Nucleus accumbens (tissue), 56 donors: ENCODE measurements at places on chromosomes 13 and 19.

- DNase-seq, result no peak
Measured at GRCh38 chr13:113210833-113211232, 1.4 kb downstream of the CUL4A start.

- DNase-seq, result no peak
Measured at GRCh38 chr19:10936661-10937084, 8.1 kb downstream of the TIMM29 start.

GRCh38 chr13:94701313-94702180, 10.8 kb downstream of the SOX21 start:
- no peak for DNase-seq

DNA sequence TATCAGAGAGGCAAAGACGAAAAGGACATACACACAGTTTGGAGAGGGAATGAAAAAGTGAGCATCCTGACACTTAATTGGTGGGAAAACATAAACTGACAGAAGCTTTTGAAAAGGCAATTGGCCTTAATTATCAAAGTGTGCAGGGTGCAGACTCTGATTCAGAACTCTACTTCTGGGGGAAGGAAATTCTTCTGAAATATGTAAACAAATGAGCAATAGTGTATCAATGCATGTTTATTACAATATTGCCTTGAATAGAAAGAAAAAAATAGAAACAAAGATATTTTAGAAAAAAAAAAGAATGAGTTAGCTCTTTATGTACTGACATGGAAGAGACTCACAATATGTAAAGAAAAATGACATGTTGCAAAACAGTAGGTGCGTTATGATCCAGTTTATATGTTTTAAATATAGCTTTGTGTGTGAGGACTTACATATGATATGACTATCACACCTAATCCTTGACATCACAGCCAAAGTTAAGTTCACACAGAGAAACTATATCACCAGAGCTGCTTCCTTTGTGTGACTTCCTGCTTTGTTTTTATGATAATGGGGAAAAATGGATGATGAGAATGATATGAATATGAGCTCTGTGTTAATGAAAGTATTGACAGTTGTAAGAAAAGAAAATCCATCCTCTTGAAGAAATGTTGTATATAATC, 182.4 kb downstream of the KCTD12 start:
- DNase-seq, result no peak

DNA sequence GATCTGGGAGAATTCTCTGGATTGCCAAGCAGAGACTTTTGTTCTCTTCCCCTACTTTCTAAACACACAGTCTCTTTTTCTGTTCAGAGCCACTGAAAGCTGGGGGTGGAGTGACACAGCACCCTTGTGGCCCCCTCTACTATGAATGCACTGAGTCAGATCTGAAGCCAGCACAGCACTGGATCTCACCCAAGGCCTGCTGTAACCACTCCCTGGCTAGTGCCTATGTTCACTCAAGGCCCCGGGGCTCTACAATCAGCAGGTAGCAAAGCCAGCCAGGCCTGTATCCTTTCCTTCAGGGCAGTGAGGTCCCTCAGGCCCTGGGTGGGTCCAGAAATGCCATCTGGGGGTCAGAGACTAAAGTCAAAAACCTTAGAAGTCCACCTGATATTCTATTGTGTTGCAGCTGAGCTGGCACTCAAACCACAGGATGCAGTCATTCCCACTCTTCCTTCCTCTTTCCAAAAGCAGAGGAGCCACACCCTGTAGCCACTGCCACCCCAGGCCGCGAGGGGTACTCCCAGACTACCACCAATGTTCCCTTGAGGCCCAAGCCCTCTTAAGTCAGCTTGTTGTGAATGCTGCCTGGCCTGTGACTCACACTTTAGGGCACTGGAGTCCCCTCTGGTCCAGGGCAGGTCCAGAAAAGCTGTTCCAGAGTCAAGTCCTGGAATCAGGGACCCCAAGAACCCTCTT, 110.1 kb upstream of the RXFP2 start:
- DNase-seq, result no peak

GRCh38 chr13:89205856-89206520, 1534.8 kb downstream of the SLITRK5 start:
- DNase-seq, result no peak

GRCh38 chr19:49120325-49120683, 960 bp downstream of the PPFIA3 start:
- peak; percentile 12 for DNase-seq

GRCh38 chr13:98813993-98814392, 61.5 kb upstream of the SLC15A1 start:
- no peak for DNase-seq

DNA sequence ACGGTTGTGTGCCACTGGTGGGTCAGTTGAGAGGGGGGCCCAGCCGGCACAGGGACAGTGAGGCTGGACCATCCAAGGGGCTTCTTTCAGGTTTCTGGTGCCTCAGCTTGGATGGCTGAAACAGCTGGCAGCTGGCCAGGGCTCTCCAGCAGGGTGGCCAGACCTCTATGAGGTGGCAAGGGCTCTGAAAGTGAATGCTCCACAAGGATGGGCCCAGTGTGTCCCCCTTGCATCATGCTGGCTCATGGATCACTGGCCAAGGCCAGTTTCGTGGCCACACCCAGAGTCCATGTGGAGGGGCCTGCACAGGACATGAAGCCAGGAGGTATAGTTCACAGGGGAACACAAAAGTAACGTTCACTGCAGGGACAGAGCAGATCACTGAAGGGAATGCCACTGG, 49.6 kb downstream of the CDADC1 start:
- no peak for DNase-seq

DNA sequence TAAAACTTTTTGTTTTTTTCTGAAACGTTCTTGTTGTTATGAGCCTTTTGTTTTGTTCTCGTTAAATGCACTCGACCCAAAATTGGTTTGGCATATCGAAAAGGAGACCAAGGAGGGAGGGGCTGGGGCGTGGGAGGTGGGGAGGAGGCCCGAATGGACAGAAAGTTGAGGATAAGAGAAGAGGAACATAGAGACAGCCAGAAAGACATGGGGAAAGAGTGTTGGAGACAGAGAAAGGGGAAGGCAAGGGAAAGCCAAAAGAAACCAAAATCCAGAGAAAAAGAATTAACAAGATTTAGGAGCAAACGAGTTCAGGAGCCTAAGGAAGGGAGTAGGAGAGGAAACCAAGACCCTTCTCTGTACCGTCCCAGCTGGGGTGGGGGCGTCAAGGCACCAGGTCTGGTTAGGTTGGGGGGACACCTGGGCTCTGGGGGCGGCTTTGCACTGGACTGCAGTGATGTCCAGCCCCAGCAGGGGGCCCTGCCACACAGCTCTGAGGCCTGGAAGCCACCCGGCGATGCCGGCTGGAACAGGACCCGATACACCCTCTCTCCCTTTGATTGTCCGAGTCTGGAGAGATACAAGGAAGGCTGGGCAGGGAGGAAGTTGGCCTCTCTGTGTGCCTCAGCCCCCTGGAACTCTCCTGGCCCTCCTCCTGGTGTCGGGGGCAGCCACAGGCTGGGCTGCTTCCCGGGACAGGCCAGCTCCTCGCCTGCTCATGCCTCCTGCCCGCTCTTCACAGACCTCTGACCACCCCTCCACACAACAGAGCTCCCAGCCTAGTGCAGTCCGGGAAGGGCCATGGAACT, 11.6 kb upstream of the ASF1B start:
- DNase-seq, result peak; percentile 57

DNA sequence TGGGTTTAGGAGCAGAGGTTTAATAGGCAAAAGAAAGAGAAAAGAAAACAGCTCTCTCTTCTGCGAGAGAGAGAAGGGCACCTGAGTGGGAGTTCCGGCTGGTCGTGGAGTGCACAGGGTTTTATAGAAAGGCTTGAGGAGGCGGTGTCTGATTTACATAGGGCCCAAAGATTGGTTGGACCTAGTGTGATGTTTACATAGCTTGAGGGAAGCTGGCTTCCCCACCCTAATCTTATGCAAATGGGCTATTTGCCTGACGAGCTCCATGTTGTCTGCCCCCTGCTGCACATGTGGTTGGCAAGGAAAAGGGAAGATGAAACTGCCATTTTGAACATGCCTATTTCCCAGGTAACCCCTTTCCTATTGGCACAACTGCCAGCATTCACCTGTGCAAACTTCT, 21.5 kb upstream of the MEDAG start:
- DNase-seq, result no peak

DNA sequence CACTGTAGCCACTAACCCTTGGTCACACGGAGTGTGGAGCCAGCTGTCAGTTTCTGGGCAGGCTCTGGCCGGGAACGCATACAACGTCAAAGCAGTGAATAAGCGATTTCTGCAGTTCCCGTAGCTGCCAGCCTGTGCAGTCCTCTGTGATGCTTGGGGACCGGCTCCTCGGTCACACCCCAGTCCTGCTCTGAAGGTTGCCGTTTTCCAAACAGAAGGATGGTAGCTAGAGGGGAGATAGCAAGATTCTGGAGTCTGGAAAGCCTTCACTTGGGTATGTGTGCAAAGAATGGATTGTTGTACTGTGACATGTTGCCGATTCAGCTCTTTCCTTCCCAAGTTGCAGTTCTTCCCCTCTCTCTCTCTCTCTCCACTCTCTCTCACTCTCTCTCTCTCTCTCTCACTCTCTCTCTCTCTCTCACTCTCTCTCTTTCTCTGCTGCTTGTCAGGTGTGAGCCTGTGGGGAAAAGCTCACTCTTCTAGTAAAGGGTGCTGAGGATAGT, 38.7 kb upstream of the C1QTNF9 start:
- DNase-seq, result peak; percentile 74

DNA sequence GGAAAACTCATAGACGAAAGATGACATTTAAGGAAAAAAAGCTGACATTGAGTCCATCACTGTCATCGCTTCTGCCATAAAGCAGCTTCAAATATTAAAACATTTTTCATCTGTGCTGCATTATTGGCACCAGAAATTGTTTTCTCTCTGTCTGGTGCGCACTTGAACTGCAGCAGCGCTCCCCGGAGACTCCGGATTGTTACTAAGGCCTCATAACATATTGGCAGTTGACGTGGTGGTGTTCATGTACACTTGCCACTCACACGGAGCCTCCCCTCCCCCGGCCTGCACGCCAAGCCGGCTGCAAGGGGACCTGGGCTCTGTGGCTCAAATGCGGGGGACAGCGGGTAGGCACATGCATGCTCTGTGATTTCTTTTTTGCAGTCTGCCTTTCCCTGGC, 203.2 kb downstream of the TSHZ3 start:
- DNase-seq, result no peak

DNA sequence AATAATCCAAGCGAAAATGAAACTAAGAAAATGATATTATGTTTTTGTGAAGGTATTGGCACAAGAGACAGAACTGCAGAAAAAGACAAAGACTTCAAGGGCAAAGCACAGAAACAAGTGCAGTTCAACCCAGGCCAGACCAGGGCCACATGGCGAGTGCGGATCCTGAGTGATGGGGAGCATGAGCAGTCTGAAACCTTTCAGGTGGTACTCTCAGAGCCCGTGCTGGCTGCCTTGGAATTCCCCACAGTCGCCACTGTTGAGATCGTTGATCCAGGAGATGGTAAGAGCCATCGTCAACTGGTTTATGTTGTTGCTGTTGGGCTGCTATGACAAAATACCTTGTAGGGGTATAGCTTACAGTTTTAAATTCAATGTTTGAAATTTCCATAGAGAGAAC, 82.6 kb downstream of the FREM2 start:
- DNase-seq, result no peak

DNA sequence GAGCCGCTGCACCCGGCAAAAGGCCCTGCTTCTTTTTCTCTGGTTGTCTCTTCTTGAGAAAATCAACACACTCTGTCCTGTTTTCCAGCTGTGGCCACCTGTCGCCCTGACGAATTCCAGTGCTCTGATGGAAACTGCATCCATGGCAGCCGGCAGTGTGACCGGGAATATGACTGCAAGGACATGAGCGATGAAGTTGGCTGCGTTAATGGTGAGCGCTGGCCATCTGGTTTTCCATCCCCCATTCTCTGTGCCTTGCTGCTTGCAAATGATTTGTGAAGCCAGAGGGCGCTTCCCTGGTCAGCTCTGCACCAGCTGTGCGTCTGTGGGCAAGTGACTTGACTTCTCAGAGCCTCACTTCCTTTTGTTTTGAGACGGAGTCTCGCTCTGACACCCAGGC, 17.2 kb downstream of the LDLR start:
- DNase-seq, result no peak

DNA sequence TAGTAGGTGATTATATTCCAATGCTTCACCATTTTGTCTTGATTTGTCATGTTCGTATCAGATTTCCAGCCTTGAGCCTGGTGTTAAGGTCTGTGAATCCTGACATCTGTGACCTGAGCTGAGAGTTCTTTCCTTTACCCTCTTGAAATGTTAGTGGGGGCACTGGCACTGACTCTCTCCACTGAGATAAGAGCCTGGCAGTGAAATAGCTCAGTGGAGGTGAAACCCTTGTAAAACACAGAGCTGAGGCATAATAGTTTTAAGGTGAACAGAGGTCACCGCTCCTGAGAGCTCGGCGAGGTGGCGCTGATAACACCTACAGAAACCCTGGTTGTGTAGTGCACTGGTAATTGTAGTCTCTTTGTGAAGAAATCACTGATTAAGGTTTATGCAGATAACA, 748.2 kb downstream of the DIAPH3 start:
- no peak for DNase-seq

- no peak for DNase-seq
Measured at GRCh38 chr13:110581506-110582185, 20.1 kb upstream of the RAB20 start.

DNA sequence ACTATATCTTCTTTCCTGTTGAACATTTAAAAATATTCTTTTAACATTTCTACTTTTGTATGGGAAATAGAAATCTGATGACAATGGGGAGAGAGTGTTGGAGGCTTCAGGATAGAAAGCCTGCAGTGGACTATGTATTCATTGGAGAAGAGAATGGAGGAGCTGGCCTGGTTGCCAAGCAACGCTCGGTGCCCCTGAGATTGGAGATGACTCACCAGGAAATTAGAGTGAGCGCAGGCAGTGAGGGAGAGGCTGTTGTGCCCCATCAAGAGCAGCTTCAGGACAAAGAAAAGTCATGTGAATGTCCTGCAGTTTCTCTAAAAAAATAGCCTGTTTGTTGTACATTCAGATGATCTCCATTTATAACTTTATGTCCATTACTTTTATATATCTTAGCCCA, 48.7 kb upstream of the ZNF835 start:
- peak; percentile 48 for DNase-seq

DNA sequence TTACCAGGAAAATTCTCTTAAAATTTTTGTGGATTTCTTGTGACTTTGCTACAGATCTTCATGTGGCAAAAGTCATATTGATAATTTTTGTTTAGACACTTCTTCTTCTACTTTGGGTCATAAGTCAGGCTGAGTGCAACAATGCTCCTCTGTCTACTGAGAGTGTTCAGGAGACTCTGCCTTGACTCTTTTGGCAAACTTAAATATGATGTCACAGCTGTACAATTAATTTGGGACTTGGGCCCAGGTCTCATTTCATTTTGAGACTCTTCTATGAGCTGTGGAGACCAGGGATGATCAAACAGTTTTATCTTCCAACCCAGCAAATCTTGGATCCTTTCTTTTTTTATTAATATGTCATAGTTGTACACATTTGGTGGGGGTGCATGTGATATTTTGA, 19.7 kb upstream of the IPO5 start:
- DNase-seq, result no peak

DNA sequence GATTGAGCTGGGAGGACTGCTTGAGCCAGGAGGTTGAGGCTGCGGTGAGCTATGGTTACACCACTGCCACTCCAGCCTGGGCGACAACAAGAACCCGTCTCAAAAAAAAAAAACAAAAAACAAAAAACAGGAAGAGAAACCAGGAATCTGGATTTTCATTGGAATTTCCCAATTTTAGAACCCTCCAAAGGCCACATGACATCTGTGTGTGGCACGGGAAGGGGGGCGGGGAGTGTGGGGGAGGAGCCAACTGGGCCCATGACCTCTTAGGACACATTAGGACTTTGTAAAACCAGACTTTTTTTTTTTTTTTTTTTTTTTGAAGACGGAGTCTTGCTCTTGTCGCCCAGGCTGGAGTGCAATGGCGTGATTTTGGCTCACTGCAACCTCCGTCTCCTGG, 21.2 kb upstream of the MYDGF start:
- DNase-seq, result no peak
